Fibroblast of lung (primary cell): ENCODE measurements at places on chromosomes 5 and 9. TPM values are rescaled to one million over a fixed set of nuclear protein-coding genes. Genes with fewer than 3 reads are reported as not detected.

The DMRTA1 gene
- total RNA-seq, result 0.26 and 0.83 TPM in 2 replicates

The ACTBL2 gene
- under 0.01 TPM in 1 of 2 replicates, not detected in the other for total RNA-seq

The ZBTB34 gene
- total RNA-seq, result 6.8 and 7.2 TPM in 2 replicates

The GALT gene
- 27.2 and 29.1 TPM in 2 replicates for total RNA-seq

The LCN12 gene
- total RNA-seq, result 0.17 TPM in 1 of 2 replicates, not detected in the other

The CCDC171 gene
- total RNA-seq, result 4.6 and 4.8 TPM in 2 replicates

The GPSM1 gene
- 54.2 and 60.3 TPM in 2 replicates for total RNA-seq

GRCh38 chr9:15401266-15401665 is 21.4 kb upstream of the SNAPC3 start:
- DNase-seq, result peak; percentile 12

GRCh38 chr9:127626752-127627493 is 14.8 kb downstream of the STXBP1 start:
- DNase-seq, result no peak

DNA sequence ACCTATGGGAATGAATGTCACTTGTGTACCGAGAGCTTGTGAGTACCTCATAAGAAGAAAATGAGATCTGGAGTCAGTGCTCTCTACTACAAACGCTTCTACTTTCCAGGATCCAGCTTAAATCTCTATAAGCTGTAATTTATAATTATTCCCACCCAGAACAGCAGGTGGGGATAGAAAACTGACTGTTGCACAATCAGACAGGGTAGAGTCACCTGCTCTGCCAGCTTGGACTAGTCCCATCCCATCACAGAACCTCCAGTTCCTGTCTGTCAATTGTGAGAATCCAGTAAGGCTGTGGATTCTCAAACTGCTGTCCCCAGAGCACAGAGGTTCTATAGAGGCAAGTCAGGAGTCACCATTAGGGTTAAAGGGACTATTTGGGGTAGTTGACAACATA is 2.0 kb downstream of the SPINK7 start:
- DNase-seq, result no peak

GRCh38 chr9:73813546-73813945 is 661.9 kb downstream of the ANXA1 start:
- no peak for DNase-seq

DNA sequence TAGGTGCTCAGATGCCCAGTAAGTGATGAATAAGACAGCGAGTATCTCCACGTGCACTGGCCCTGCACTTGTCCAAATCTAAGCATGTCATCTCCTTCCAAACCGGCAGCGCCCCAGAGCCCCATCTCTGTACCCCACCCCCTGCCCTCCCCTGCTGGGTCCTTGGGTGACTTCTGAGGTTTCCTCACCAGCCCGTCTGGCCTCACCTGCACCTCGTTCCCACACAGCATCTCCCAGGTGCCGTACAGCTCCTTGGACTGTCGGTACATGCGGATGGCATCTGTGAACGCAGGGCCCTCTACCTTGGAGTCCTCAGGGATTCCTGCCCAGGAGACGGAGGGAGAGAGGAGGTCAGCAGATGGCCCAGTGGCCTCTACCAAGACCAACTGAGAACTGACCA is 66.3 kb downstream of the LRSAM1 start:
- DNase-seq, result no peak

GRCh38 chr5:96817506-96817905 is 9.8 kb upstream of the ERAP1 start:
- peak; percentile 14 for DNase-seq

DNA sequence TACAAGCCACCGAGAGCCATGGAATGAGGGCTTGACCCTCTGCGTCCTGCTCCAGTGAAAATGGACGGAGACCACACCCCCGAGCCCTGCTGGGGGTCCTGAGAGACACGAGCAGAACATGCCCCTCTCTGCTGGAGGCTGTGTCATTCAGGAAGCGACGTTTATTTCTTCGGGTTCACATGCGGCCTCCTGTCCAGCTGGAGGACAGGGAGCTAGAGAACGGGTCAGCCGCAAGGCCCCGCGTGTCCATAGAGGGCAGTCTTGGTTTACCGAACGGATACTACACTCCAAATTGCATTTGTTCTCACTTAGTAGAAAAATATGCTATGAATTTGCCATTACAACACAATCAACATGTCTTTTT is 36.1 kb downstream of the MRPL36 start:
- DNase-seq, result peak; percentile 79

DNA sequence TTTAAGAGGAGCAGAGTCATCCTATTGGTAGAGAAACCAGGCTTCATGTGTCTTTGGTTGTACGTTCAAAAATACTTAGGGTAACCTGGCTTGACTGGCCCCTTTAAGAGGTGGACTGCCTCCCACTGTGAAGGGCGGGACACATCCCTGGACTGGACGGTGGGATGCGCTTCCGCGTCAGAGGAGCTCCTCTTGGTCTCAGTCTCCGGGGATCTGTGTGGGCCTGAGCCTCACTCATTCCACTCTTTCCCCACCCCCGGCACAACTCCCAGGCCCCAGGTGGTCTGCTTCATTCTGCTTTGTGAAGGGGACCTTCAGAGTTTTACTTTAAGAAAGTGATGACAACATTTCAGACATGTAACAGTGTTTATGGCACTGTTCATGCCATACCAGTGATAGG is 601.1 kb downstream of the IRX1 start:
- no peak for DNase-seq

- DNase-seq, result peak; percentile 98
Observed at GRCh38 chr9:4832786-4833579, 40.2 kb downstream of the RCL1 start.

GRCh38 chr5:135248801-135249231 is 150.2 kb downstream of the MACROH2A1 start:
- DNase-seq, result no peak

- DNase-seq, result no peak
Observed at GRCh38 chr5:84693256-84693655, 308.6 kb upstream of the EDIL3 start.

- DNase-seq, result no peak
Observed at GRCh38 chr9:37531699-37532098, 44.5 kb downstream of the FBXO10 start.

- DNase-seq, result no peak
Observed at GRCh38 chr5:142059304-142059940, 46.6 kb upstream of the GNPDA1 start.

- DNase-seq, result no peak
Observed at GRCh38 chr5:145689235-145689634, 145.9 kb downstream of the PRELID2 start.

DNA sequence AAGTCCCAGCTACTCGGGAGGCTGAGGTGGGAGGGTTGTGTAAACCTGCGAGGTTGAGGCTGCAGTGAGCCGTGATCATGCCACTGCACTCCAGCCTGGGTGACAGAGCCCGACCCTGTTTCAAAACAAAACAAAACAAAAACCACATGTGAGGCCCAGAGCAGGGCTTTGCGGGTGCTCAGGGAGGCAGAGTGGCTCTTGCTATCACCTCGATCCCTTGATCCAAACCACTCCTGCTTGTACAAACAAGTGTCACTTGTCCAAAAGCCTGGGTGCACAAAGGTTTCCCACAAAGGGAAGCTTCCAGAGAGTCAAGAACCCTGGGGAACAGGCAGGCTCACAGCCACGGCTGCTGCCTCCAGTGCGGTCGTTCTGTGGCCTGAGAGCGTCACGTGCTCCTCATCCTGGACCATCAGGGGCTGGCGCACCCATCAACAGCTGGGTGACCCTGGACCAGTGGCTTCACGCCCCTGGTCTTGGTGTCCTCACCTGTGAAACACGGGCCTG is 162.7 kb downstream of the C9orf50 start:
- no peak for DNase-seq

DNA sequence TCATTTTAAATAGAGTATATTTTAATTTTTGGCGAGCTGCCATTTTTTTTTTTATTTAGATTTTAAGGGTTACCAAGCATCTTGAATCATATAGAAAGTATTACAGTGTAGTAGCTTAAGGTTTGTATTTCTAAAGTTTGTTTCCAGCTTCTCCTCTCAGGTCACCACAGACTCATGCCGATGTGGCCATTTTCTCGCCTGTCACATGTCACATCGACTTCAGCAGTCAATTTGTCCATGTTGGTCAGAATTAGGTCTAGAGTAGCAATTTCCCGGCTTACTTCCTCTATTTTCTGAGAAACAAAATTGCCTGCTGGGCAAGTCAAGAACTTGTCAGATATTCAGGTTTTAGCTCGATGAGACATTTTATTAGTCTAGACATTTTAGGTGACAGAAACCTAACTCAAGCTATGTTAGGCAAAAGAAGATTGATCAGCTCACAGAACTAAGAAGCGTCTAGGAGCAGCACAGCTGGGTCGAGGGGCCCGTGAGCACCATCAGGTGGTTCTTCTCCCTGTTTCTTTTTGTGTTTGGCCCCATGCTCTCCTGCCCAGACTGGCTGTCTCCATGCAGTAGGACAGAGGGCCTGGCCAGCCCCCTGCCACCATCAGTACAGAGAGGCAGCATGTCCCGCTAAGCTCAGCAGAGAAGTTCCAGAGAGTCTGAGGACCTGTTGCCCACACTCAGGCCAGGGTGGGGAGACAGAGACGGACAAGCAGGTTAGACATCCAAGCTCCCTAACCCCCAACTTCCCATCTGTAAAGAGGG is 48.4 kb upstream of the AFAP1L1 start:
- no peak for DNase-seq

GRCh38 chr5:180126716-180127681 is 55.4 kb upstream of the RNF130 start:
- DNase-seq, result peak; percentile 5

DNA sequence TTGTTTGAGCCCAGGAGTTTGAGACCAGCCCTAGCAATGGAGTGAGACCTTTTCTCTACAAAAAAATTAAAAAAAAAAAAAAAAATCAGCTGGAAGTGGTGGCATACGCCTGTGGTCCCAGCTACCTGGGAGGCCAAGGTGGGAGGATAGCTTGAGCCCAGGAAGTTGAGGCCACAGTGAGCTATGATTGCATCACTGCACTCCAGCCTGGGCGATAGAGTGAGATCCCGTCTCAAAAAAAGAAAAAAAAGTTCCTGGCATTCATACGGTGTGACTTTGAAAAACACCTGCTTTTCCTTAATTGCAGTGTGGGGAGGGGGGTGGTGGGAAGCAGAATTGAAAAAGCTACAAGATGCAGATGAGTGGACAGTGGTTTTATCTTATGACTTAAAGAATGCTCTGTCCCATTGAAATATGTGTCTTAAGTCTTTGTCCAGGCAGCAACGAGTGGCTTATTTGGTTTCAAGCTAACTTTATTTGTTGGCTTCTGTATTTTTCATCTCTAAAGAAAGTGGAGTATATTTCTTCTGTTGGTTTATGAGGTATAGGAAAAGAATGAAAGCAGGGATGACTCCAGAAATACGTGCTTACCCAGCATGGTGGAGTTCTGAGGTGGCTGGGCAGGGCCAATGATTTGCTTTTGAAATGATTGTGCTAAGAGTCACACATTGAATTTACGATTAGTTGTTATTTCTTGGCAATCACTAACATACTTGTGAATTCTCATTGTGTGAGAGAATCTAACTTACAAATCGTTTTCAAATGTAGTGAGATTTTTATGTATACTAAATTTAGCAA is 27.8 kb downstream of the ROPN1L start:
- peak; percentile 91 for DNase-seq

GRCh38 chr9:80954521-80954920 is 734.8 kb downstream of the TLE1 start:
- DNase-seq, result no peak

GRCh38 chr5:177607452-177608192 is 7.7 kb downstream of the B4GALT7 start:
- peak; percentile 85 for DNase-seq

DNA sequence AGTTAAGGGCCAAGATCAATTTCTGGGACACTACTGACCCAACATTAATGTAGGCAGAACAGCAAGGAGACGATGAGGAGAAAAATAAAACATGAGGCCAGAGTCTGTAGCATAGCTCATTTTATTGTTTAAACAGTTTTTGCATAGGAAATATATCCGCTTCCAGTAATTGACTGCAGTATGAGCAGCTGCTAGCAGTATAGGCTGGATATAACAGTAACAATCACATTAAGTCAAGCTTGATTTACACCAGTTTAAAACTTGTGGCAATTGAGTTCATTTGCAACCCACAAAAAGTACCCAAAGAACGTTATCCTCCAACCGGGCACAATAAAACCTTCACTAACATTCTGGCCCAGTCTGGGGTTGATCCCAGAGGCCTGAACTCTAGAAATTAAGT is 232.2 kb downstream of the NFIB start:
- DNase-seq, result no peak
